CD4-positive, alpha-beta T cell treated with Interleukin-2 at 100 ng/mL for 4 hours (primary cell): ENCODE measurements at places on chromosomes 5 and 9.

DNA sequence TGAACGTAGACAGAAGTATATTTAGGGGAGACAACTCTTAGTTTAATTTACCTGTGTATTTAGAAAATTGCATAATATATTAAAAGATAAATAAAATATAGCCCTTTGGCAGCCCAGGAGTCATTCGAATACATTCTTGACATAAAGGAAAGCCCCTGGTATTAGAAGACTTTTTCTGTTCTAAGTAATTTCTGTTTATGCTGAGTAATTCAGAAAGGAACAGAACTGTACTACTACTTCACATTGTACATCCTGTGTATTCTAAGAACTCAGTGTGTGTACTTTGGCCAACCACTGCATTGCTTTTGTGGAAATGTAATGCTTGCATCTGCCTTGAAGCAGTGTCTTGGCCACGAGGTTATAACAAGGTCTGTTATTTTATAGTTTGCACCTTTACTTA is 136.4 kb downstream of the KDM4C start:
- DNase-seq, result peak; percentile 23

GRCh38 chr5:139843991-139844390 is 48.4 kb downstream of the PSD2 start:
- no peak for DNase-seq

DNA sequence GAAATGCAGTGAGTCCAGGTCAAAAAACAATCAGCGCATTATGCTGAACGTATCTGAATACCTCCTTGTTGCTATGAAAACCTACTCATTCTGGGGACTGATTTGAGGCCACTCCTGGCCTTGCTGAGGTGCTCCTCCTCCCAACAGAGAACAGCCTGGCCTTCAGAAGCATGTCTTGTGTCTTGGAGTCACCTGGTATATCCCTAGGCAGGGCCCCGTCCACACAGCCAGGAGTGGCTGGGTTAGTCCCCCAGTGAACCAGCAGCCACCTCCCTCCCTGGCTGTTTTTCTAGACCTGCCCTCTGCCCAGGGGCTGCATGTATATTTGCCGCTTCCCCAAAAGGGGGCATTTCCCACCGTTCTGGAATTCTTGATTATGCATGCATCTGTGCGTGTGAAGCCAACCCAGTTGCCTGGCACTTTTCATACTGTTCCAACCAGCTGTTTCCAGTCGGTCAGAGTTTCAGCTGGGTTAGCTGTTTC is 99.2 kb upstream of the SPATA31C2 start:
- no peak for DNase-seq

GRCh38 chr5:123088031-123088805 is 823 bp upstream of the PRDM6 start:
- DNase-seq, result no peak

DNA sequence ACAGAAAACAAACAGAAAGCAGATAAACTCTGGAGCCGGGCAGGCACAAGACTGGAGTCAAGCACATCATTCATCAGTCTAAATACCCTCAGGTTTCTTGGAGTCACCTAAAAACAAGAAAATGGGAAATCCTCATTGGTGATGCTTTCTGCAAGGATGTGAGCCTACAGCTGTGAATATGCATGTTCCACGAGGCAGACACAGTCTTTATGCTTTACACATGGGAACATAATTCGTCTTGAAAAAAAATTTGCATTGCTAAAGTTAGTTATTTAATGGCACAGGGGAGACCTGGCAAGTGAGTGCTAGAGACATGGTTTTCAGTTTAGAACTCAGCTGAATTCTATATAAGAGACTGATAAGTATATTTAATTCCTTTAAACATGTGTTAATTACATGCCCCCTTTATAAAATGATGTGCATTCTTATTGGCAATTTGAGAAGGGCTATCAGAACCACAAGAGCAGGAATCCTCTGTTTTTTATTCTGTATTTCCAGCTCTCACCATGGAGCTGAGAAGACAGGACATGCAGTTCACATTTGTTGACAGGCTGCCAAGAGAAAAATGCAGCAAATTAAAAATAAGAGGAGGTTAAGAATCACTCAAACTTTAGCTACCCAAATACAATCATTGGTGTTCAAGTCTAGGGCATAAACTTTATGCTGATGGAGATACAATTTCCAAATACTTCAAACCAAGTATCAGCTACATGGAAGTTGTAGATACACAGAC is 438.0 kb upstream of the MPDZ start:
- no peak for DNase-seq

DNA sequence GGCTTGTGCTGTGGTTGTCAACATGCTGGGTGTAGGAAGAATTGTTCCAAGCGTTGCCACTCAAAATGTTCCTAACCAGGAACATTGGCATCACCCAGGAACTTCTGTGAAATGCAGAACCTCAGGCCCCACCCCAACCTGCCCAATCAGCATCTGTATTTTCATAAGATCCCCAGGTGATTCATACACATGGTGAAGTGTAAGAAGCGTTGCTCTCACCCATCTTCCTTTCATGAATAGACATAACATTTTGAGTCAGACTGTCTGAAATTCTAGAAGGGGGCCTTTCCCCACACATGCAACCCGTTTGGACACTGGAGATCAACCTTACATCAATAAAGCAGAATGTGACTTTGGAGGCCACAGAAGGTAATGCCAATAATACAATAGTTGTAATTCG is 9.3 kb upstream of the AFAP1L1 start:
- no peak for DNase-seq

DNA sequence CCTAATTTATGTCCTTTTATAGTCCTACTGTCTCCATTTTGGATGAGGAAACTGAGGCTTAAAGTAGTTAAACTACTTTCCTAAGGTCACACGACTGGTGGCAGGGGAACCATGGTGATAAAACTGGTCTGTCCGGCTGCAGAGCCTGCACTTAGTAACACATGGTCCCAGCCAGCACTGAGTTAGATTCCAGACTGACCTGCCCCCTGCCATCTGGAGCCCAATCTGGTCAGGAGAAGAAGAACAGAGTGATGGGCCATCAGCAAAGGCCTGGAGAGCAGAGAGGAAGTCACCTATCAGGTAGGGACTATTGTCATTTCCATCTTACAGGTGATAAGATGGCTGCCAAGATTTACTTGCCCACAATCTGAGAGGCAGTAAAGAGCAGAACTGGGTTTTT is 86.6 kb upstream of the SLC25A48 start:
- DNase-seq, result no peak

- DNase-seq, result no peak
Observed at GRCh38 chr9:92480986-92481633, 1.2 kb downstream of the ASPN start.

DNA sequence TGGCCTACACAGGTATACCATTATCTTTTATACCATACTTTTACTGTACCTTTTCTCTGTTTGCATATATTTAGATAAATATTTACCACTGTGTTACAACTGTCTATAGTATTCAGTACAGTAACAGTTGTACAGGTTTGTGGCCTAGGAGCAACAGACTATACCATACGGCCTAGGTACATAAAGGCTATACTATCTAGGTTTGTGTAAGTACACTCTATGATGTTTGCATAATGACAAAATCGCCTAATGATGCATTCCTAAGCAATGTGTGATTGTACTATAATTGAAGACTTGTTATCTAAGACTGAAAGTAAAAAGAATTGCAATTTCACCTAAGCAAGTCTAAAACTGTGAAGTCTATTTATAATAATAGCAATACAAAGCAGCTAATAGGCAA is 3.9 kb downstream of the C9orf72 start:
- no peak for DNase-seq

GRCh38 chr5:172334641-172335040 is 51.1 kb upstream of the UBTD2 start:
- no peak for DNase-seq

GRCh38 chr5:168472329-168472728 is 13.9 kb upstream of the RARS1 start:
- DNase-seq, result no peak

DNA sequence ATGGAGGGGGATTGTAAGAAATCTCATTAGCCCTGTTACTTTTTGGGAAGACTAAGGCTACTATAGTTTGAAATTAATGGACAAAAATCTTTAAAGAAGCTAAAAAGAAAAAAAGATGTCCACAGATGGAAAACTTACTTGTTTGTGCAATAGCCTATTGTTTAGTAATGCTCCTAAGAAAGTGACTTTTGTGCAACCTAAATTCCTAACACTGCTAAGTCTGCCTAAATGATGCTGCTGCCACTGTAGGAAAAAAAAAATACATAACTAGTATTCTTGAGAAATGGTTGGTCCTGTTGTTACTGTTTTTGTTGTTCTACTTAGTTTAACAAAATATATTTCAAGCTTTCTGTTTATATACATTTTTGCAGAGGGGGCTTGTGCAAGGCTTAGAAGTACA is 108.2 kb upstream of the NR3C1 start:
- DNase-seq, result no peak
